HCEC 1CT (cell line): ENCODE measurements at places on chromosomes 5 and 9.
A peak's percentile ranks its signal among the peaks of the same experiment; 100 is the strongest.

- DNase-seq, result no peak
Measured at GRCh38 chr9:93209576-93210323, 25.8 kb downstream of the WNK2 start.

DNA sequence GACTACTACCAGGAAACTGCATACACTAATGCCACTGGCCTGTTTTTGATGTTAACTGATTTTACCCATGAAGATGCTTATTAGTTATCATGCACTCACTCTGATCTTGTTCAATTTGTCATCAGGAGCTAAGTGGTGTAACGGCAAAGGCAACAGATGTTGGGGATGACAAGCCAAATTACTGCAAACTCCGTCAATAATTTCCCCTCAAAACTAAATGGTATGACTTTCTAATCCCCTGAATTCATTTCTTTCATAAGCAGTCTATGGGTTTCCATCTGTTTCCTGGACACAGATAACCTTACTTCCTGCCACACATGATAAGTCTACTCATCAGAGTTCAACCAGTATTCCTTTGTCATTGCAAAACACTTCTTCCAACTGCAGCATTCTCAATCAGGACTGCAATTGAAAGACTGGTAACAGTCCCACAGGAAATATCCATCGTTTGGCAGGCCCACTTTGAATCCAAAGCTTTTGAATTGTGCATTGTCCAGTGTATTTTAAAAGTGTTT, 96.2 kb upstream of the SMC2 start:
- DNase-seq, result no peak

DNA sequence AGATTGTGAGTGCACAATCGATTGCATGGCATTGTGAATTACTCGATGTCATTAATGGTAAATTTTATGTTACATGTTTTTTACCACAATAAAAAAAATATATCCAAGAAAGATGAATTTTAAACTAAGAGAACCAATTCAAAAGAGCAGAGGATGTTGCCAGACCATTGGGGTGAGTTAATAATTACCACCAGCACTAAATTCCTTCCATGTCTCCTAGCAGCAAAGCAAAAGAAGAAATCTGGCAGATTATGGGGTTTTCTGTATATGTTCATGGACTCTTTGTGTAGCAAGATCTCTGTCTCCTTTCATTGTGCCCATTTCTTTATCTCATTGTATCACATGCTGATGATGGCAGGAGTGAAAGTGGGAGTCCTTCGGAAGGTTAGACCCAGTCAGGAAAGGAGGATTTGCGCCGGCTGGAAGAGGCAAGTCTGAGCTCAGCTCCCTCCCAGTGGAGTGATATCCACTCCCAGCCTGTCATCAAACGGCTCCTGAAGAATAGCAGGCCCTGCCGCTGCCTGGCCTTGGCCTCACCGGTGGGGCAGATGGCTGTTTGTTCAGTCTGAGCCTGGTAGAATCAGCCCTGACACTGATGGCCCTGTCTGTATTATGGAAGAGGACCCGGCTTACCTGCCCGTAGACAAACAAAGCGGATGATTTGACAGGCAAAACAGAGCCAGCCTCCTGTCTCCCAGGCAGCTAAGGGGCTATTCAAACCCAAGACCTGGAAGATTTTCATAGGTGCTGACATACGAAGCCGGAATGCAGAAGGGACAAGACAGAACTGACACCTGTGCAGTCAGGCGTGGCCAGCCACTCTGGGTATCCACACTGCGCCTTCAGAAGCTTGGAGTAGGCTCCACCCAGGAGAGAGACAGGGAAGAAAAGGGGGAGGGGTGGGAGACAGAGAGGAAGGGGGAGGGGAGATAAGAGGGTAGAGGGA, 21.9 kb upstream of the FOXE1 start:
- DNase-seq, result no peak

GRCh38 chr9:121569266-121569648, 69.6 kb upstream of the GGTA1 start:
- peak; percentile 27 for DNase-seq

DNA sequence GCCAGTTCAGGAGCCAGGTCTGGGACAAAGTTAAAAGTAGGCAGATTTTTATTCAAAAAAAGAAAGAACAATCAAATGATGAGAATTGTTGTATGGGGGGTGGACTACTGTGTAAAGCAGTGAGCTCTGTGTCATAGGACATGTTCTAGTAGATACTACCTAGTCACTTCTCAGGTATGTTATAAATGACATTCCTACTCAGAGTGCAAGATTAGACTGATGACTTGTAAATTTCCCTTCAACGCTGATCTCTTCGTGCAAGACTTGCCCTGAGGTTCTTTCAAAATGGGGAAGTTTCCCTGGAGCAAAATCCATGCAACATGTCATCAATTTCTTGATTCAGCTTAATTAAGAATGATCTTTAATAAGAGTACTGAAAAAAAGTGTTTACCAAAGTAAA, 175.1 kb downstream of the RORB start:
- DNase-seq, result no peak

- DNase-seq, result peak; percentile 6
Measured at GRCh38 chr9:88803546-88804253, 187.6 kb upstream of the S1PR3 start.

- no peak for DNase-seq
Measured at GRCh38 chr9:8450810-8451545, 651.4 kb upstream of the DMAC1 start.

DNA sequence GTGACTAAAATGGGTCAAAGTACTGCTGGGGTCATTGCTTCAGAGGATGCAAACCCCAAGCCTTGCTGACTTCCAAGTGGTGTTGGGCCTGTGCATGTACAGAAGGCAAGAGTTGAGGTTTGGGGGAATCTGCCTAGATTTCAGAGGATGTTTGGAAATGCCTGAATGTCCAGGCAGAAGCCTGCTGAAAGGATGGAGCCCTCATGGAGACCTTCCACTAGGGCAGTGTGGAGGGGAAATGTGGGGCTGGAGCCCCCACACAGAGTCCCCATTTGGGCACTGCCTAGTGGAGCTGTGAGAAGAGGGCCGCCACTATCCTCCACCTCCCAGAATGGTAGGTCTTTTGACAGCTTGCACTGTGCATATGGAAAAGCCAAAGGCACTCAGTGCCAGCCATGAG, 377.7 kb upstream of the TRPC7 start:
- no peak for DNase-seq

GRCh38 chr9:68949271-68950000, 64.5 kb downstream of the PRKACG start:
- no peak for DNase-seq

- no peak for DNase-seq
Measured at GRCh38 chr9:113516840-113517577, 53.5 kb downstream of the RGS3 start.

- DNase-seq, result no peak
Measured at GRCh38 chr5:1470762-1471211, 25.5 kb upstream of the SLC6A3 start.
